NCI-H1105 treated with DMSO at 0.1 percent for 48 hours (cell line): ENCODE measurements at places on chromosomes 16 and 17.

- no peak for DNase-seq
Measured at GRCh38 chr17:76696763-76697701, 13.7 kb downstream of the MXRA7 start.

- DNase-seq, result no peak
Measured at GRCh38 chr17:30299000-30299399, 7.3 kb upstream of the BLMH start.

DNA sequence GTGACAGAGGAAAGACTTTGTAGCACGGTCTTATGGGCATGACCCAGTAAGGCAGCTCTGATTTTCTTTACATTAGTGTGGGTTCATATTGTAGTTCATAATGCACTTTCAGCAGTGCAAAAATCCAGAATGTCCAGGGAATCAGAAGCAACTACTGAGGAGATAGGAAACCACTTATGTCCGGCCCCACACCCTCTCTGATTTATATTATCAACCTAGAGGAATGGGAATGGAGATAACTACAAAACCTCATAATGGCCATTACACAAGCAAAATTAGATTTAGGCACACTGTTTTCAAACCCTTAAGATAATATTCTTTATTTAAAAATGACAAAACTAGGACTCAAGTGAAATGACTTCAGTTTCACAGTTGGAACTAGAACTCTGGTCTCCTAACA is 7.9 kb downstream of the MAP2K4 start:
- no peak for DNase-seq

- DNase-seq, result no peak
Measured at GRCh38 chr17:79945591-79946255, 89.9 kb downstream of the TBC1D16 start.
